GM20000 (cell line): ENCODE measurements at places on chromosomes 12 and 14.

DNA sequence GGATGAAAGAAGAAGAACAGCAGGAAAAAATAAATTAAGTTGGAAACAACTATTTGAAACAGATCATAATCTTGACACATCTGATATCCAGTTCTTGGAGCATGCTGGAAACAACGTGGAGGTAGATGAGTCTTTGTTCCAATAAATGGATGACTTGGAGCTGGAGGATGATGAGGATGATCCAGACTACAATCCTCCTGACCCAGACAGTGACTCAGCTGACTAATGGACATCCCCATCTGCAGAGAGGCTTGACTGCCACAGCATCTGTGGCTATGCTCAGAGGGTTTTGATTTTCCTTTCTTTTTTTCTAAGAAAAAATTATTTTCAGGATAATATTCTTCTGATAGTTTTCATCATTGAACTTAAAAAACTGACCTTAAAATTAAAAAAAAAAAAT, 6.2 kb upstream of the ZDHHC17 start:
- no peak for DNase-seq

DNA sequence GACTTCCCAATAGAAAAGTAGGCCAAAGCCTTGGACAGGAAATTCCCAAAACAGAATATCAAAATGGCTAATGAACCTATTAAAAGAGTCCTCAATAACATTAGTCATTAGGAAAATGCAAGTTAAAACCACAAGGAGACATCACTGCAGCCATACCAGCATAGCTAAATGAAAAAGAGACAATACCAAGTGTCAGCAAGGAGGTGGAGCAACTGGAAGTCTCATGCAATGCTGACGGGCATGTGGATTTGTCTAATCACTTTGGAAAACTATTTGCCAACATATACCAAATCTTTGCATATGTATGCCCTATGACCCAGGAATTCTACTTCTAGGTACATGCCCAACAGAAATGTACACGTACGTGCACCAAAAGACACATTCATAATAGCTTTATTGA, 60.5 kb upstream of the PLEKHG3 start:
- no peak for DNase-seq

DNA sequence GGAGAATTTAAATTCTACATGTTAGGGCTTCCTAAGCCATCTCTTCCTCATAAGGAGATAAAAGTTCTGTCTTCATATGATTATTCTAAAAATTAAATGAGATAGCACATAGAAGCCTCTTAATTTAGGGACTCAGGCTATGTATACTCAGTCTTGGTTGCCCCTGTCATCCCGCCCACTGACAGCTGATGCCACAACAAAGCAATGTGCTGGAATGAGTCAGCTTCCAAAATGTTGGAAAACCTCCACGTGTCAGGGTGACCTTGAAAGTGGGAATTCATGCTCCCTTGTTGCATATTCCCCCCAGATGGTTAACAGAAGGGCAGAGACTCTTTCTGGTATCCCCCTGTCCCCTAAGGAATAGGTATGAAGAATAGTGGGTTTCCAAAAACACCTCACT, 238.0 kb upstream of the DDHD1 start:
- DNase-seq: no peak

DNA sequence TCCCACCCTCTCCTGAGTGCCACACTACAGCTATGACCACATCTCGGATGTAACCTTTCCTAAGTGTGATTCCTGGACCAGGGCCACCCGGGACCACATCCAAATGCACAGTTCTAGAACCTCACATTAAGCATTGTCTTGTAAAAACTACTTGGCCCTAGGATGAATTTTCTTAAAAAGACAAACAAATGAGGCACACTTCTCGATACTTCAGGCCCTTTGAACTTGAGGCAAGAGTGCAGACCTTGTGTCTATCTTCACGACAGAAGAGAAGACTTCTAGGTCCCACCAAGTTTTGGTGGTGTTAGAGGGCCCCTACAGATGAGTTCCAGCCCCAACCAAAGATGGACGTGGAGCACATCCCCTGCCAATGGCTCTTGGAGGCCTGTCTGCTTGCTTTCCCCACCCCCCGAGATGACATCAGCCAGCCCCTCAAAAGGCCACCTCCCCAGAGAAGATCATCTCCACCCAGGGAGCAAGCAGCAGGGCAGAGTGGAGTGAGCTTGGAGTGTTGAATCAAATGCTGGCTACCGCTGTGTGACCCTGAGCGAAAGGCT, 9.3 kb downstream of the ISCU start:
- DNase-seq: no peak

GRCh38 chr12:84791444-84791843, 121.2 kb downstream of the SLC6A15 start:
- DNase-seq: no peak

DNA sequence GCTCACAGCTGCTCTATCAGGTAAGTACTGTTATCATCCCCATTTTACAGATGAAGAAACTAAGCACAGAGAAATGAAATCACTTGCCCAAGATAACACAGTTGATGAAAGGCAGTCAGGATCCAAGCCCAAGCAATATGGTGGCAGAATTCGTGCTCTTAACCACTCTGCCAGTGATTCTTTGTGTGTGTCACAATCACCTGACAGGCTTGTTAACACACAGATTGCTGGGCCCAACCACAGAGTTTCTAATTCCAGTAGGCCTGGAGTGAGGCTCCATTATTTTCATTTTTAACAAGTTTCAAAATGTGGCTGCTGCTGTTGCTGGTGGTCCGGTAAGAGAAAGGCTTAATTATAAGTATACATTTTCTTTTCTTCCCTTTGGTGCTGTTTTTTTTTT, 134.2 kb downstream of the TGFB3 start:
- no peak for DNase-seq

DNA sequence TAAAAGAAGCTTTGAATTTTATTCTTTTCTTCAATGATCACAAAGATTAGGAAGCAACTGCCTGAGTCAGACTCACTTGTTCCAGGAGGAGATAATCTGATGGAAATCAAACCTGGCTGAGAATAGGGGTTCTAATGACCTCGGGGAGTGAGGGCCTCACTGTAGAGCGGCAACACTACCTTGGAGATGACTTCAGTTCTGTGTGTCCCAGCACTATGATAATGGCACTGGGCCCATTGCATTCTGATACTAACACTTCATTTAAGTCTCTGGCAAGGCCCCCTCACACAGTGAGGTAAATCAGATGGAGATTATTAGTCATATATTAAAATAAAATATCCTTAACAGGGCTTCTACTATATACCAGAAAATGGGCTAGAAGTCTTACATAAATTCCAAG, 233.3 kb upstream of the EGLN3 start:
- DNase-seq: no peak

- DNase-seq: no peak
These were observed 110.7 kb downstream of the SLC25A21 start for GRCh38 chr14:37061697-37062096.

- no peak for DNase-seq
These were observed 178.3 kb upstream of the PLEKHA5 start for GRCh38 chr12:18951218-18951617.

DNA sequence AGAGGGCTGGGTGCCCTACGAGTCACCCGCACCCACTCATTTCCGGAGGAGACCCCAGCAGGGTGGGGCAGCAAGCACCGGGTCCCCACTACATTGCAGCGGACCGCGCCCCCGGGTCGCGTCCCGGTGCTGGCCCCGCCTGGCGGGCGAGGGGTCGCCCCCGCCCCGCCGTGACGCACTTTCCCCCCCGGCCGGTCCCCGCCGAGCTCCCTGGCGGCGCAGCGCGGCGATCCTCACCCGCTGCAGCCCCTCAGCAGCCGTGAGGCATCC, 106.1 kb downstream of the PRICKLE1 start:
- peak; percentile 67 for DNase-seq

DNA sequence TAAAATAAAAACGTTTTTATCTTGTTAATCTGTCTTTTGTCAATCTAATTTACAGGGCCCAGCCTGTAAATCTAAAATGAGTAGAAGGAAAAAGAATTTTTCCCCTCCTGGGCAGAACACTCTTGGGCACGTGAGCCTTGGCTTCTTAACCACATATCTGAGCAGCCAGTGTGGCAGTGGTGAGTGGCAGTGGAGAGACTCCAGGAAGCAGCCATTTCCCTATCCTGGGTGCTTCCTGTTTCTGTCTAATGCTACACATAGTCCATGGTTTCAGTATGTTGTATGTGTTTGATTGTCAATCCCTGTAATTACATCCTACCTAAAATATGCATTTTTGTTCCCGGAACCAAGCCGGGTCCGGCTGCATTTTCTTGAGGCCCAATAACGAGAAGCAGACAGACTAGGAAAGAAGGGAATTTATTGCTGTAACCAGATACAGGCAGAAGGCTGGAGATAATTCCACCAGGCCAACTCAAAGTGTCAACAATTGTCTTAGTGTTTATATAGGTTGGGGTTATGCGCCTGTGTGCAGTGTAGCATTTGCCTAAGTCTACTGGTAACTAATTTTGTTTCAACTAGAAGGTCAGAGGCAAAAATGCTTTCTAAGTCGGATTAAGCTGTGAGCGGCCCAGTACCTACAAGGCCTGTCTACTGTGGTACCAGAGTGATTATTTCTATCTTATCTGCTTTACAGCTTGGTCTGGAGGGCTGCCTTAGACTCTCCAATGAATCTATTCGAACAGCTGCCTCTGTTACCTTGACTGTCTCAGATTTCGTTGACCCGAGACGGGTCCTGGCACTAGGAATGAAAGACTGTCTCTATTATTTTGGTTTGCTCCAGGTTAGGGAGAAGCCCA, 82.4 kb upstream of the RESF1 start:
- DNase-seq: no peak

DNA sequence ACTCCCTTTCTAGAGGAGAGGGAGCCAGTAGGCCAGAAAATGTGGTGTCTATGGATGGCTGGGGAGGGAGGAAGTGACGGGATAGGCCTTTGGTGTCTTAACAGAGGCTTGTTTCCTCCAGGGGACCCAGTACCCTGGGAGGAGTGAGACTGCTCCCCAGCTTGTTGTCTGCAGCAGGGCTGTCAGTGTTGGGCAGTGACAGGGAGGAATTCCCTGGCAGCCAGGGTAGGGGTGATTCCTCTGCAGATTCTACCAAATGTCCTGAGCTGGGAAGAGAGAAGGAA, 64.0 kb downstream of the GALNT16 start:
- no peak for DNase-seq

GRCh38 chr12:41061192-41061591, 126.9 kb upstream of the PDZRN4 start:
- DNase-seq: no peak

GRCh38 chr12:54217774-54218241, 29.0 kb upstream of the SMUG1 start:
- DNase-seq: peak; percentile 43

DNA sequence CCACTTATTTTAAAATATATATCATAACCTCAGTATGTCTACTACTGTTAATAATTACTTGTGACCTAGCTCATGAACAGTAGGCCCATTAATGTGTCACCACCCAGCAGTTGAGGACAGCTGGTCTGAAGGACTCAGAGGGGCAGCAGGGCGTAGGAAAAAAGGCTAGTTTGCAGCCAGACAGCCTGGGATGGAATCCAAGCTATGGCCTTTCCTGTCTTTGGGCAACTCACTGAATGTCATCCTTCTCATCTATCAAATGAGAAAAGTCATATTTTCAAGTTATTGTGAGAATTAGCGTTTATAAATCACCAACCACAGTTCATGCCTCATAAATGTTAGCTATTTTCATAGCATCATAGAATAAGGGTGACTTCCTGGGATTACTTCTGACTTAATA, 12.3 kb downstream of the DENND5B start:
- DNase-seq: no peak

DNA sequence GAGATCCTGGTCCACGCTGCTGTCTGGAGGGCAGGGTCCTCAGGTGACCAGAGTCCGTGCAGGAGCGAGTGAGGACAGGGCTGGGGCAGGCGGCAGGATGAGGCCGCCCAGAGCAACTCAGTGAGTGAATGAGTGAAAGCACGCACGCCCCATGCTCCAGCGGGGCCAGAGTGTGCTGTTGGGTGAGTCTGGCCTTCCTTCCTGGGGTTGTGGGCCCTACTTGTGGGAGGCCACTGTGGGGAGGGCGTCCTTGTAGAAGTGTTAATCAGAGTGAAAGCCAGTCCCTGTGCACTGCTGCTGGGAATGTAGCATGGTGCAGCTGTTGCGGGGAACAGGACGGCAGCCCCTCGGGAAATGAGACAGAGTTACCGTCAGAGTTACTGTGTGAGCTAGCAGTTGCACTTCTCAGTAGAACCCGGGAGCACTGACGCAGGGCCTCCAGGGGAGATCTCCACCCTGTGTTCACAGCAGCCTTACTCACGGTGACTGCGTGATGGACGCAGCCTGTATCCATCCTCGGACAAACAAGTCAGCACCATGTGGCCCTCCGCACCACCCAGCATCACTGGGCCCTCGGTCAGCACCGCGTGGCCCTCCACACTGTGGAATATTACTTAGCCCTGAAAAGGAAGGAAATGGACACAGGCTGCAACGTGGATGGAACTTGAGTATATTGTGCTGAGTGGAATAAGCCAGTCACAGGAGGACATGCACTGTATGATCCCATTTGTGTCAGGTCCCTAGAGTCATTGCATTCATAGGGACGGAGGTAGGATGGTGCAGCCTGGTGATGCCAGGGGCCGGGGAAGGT, 22.1 kb downstream of the PACS2 start:
- DNase-seq: no peak

- DNase-seq: no peak
These were observed 18.1 kb downstream of the RFC5 start for GRCh38 chr12:118034429-118035189.

- no peak for DNase-seq
These were observed 22.2 kb downstream of the DAAM1 start for GRCh38 chr14:59210621-59211020.

DNA sequence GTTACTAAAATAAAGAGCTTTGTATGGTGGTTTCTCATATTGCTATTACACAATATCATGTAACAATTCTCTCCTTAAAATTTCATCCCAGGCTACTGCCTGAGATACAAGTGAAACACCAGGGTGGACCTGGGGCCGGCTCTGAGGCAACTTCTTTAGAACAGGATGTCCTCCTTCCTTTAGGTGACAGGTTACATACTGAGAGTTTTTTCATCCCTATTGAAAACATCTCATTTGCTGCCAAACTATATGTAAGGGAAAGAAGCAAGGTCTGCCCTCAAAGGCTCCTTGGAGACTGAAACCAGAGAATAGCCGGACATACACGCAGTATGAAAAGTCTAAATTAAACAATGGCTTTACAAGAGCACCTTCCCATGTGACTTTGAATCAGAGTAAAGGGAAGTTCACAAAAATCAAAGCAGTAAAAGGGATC, 139.9 kb downstream of the DUSP6 start:
- DNase-seq: no peak

- no peak for DNase-seq
These were observed 104.5 kb upstream of the SFSWAP start for GRCh38 chr12:131606218-131606901.

DNA sequence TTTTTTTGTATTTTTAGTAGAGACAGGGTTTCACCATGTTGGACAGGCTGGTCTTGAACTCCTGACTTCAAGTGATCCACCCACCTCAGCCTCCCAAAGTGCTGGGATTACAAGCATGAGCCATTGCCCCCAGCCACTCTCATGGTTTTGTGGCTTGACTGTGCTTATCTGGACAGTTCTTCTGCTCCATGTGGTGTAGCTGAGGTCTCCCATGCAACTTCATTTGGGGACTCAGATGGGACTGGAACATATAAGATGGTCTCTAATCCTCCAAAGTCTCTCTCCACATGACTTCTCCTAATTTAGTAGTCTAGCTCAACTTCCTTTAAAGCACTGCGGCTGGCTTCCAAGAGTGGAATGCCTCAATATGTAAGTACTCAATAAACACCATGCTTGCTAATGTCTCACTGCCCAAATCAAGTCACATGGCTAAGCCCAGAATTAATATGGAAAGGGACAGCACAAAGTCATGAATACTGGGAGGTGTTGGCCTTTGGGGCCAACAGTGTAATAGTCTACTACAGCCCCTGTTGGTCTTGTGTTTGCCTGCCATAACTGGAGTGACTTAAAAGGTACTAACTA, 7.4 kb downstream of the INHBC start:
- no peak for DNase-seq
